ENCODE measurements at places on chromosomes 13 and 19. TPM values are rescaled to one million over a fixed set of nuclear protein-coding genes. Genes with fewer than 3 reads are reported as not detected.
A peak's percentile ranks its signal among the peaks of the same experiment; 100 is the strongest.

GRCh38 chr13:51003642-51004041, 94.1 kb downstream of the RNASEH2B start:
- H3K4me3 ChIP-seq: no peak overlapping the region
- H3K4me1 ChIP-seq: no peaks in the 10 kb centered on the region
- H3K27ac ChIP-seq: no peak overlapping the region
- no peak for DNase-seq
- H3K27me3 ChIP-seq: no peaks in the 10 kb centered on the region
- H3K36me3 ChIP-seq: no peaks in the 10 kb centered on the region

GRCh38 chr19:29843180-29844051, 31.6 kb downstream of the CCNE1 start:
- H3K4me3 ChIP-seq: peak overlapping the region; percentile 78
- DNase-seq: peak; percentile 67

PALM3 gene
- polyA plus RNA-seq: not detected

RFPL4A gene
- polyA plus RNA-seq: 0.19 TPM

PINLYP gene
- polyA plus RNA-seq: 1.4 TPM

GRCh38 chr13:77874406-77874805, 44.2 kb downstream of the EDNRB start:
- H3K36me3 ChIP-seq: no peaks in the 10 kb centered on the region
- no peak for DNase-seq
- no peaks in the 10 kb centered on the region for H3K4me1 ChIP-seq
- no peaks in the 10 kb centered on the region for H3K27me3 ChIP-seq
- no peak overlapping the region for H3K27ac ChIP-seq
- no peak overlapping the region for H3K4me3 ChIP-seq

GRCh38 chr19:39112338-39112890, 13.2 kb upstream of the PAK4 start:
- H3K27me3 ChIP-seq: peaks cover 36% of the 10 kb centered on the region
- no peaks in the 10 kb centered on the region for H3K4me1 ChIP-seq

DNA sequence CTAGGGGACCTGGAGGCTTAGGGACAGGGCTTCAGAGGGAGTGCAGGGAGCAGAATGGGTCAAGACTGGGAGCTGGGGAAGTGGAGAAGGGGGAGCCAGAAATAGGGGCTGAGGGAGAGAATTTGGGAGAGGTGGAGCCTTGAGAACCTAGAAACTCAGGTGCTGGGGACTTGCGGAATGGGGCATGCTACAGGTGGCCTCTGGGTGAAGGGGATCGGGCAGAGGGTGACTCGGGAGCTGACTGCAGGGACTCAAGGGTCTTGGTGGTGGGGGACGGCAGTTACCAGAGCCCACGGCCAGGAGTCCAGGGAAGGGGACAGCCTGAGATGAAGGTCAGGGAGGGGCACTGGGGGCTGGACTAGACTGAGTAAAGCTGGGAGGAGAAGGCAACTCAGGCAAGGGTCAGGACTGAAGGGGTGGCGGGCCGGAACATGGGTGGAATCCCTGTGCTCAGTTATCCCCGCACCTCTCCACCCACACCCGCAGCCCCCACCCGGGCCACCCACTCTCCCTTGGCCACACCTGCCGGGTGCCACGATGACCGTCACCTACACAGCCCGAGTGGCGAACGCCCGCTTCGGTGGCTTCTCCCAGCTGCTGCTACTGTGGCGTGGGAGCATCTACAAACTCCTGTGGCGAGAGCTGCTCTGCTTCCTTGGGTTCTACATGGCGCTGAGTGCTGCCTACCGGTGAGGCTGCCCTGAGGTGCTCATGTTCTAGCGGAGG, 628 bp downstream of the BEST2 start:
- no peak for DNase-seq
- H3K4me1 ChIP-seq: peaks cover 3% of the 10 kb centered on the region
- H3K36me3 ChIP-seq: peaks cover 9% of the 10 kb centered on the region
- no peak overlapping the region for H3K27ac ChIP-seq

DNA sequence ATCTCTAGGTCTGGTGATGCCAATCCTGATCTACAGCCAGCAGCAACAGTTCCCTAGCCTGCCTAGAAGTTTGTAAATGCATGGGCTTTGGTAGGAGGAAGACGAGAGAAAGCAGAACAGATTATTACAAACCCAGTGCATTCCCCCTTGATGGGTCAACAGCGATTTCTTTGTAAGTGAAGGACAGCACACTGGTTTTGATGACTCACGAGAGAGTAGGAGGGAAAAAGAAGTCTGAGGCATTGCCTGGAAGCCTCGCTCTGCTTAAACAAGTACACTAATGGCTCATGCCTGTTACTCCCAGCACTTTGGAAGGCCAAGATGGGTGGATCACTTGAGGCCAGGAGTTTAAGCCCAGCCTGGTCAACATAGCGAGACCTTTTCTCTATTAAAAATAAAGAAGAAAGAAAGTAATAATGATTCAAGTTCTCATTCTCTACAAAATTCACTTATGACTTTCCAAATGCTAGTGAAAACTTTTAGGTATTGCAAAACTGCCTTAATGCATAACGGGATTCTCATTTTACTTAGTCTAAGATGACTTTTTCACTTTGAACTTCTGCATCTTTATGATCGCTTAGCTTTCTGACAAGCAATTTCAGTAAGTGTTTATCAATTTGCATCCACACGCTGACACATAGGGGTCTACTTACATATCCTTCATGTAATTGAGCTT, 47.7 kb upstream of the USPL1 start:
- H3K27ac ChIP-seq: peak overlapping the region; percentile 16
- H3K27me3 ChIP-seq: no peaks in the 10 kb centered on the region
- DNase-seq: peak; percentile 73
- H3K36me3 ChIP-seq: no peaks in the 10 kb centered on the region
- H3K4me3 ChIP-seq: no peak overlapping the region

- DNase-seq: no peak
- H3K27ac ChIP-seq: no peak overlapping the region
- no peaks in the 10 kb centered on the region for H3K36me3 ChIP-seq
- no peaks in the 10 kb centered on the region for H3K27me3 ChIP-seq
- no peaks in the 10 kb centered on the region for H3K4me1 ChIP-seq
Measured at GRCh38 chr13:97724450-97724849, 229.0 kb upstream of the IPO5 start.

- no peaks in the 10 kb centered on the region for H3K36me3 ChIP-seq
- H3K27me3 ChIP-seq: no peaks in the 10 kb centered on the region
- no peak for DNase-seq
- no peak overlapping the region for H3K27ac ChIP-seq
Measured at GRCh38 chr19:34475975-34476594, 5.5 kb upstream of the WTIP start.

GRCh38 chr13:94233401-94233800, 246.1 kb downstream of the DCT start:
- no peak overlapping the region for H3K4me3 ChIP-seq
- H3K4me1 ChIP-seq: peaks cover 7% of the 10 kb centered on the region
- peak; percentile 69 for DNase-seq
- no peaks in the 10 kb centered on the region for H3K27me3 ChIP-seq
- H3K27ac ChIP-seq: no peak overlapping the region

ZNF433 gene
- polyA plus RNA-seq: 1.2 TPM

LACC1 gene
- polyA plus RNA-seq: 5.0 TPM

DNA sequence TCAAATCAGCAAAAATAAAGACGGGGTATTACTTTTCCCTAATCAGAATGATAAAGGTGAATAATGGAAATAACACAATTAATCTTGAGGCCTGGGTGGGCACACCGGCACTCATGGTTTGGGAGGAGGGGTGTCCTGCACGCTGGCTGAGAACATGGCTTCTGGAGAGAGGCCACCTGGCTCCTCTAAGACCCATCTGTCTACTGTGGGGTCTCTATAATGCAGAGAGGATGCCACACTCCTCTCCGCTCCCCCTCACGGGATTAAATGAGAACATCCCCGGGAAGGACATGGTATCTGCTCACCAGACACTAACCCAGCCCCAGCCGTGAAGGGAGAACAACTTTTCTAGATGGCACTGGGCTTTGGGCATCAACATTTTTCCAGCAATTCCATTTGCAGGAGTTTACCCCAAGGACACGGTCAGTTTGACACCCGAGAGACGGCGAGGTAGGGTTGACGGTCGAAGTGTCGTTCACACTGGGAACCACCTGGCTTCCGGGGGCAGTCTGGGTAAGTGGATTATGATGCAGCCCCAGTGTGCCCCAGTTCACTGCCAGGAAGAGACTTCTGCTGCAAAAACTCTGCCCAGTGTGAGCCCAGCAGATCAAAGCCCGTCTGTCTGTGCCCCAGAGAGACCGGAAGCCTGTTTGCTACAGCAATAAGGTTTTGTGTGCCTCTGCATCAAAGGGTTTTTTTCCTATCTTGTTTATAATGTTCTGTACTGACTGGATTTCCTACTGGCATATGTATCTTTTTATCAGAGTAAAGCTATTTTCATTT, 56.6 kb downstream of the CEBPG start:
- H3K4me1 ChIP-seq: peaks cover 11% of the 10 kb centered on the region
- H3K4me3 ChIP-seq: no peak overlapping the region
- DNase-seq: peak; percentile 46
- H3K36me3 ChIP-seq: no peaks in the 10 kb centered on the region
- no peaks in the 10 kb centered on the region for H3K27me3 ChIP-seq

GRCh38 chr13:44652962-44653660, 77.0 kb upstream of the TSC22D1 start:
- no peaks in the 10 kb centered on the region for H3K36me3 ChIP-seq
- H3K4me3 ChIP-seq: no peak overlapping the region
- H3K27ac ChIP-seq: no peak overlapping the region
- no peaks in the 10 kb centered on the region for H3K27me3 ChIP-seq
- H3K4me1 ChIP-seq: no peaks in the 10 kb centered on the region
- DNase-seq: no peak

ZNF805 gene
- under 0.01 TPM for polyA plus RNA-seq

DNA sequence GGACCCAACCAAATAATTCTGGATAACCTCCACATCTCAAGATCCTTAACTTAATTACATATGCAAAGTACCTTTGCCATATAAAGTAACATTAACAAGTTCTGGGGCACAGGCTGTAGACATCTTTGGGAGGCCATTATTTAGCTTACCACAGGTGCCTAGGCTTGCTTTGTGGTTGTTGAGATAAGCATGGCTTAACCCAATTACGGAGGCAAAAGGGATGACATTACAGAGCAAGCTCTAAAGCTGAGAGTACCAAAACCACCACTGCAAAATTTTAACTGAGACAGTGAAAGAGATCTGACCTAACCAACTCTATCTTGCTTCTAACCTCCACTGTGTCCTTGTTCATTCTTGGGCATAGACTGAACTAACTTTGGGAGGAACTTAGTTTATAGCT, 502.9 kb upstream of the ATXN8OS start:
- no peaks in the 10 kb centered on the region for H3K36me3 ChIP-seq
- H3K4me3 ChIP-seq: no peak overlapping the region

DNA sequence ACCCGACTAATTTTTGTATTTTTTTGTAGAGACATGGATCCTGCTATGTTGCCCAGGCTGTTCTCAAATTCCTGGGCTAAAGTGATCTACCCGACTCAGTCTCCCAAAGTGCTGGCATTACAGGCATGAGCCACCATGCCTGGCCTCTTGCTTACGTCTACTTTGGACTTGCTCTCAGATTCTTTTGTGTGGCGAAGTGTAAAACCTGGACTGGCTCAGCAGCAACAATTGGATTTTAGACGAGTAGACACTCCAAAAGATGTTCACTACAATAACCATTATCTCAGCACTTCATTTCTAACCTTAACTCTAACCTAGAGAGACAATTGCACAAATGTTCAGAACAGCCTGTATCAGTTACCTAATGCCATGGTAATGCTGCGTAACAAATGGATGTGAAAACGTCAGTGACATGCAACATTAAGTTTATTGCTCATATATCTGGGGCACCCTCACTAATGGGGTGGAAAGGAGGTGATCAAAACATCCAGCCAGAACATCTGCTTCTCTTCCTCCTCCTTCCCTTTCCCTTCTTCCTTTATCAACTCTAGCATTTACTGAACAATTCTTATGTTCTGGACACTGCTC, 124.9 kb upstream of the MRI1 start:
- no peak overlapping the region for H3K4me3 ChIP-seq
- no peaks in the 10 kb centered on the region for H3K4me1 ChIP-seq
- no peak for DNase-seq
- H3K27ac ChIP-seq: no peak overlapping the region

DNA sequence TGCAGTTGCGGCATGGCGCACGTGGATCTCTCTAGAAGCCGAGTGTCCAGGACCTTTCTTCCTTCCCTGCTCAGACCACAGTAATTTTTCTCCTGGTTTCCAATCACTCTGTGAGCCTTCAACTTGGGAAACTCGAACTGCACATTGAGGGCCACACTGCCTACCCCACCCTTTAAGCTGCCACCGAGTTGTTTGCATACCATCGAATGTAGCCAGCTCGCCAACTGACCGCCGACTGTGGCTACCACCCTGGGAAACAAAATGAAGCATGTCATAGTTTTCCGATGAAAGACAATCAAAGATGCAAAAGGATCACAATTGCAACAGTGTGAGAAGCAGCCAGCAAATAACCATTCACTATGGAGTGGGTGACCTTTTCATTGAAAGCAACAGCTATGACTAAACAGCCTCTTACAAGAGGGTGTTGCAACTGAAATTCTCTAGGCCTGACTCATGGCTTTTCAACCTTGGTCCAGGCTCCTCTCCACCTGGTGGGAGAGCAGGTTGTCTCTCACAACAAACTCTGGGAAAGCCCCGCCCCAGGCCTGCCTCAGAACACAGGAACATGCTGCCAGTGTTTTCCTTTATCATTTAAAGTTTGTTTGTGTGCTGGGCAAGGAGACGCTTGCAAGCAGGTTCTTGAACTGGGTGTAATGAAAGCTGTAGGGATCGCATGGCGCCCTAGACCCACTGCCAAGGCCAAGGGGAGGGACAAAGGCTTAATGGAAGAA, 141.7 kb upstream of the SERP2 start:
- H3K36me3 ChIP-seq: no peaks in the 10 kb centered on the region
- H3K27me3 ChIP-seq: no peaks in the 10 kb centered on the region

DNA sequence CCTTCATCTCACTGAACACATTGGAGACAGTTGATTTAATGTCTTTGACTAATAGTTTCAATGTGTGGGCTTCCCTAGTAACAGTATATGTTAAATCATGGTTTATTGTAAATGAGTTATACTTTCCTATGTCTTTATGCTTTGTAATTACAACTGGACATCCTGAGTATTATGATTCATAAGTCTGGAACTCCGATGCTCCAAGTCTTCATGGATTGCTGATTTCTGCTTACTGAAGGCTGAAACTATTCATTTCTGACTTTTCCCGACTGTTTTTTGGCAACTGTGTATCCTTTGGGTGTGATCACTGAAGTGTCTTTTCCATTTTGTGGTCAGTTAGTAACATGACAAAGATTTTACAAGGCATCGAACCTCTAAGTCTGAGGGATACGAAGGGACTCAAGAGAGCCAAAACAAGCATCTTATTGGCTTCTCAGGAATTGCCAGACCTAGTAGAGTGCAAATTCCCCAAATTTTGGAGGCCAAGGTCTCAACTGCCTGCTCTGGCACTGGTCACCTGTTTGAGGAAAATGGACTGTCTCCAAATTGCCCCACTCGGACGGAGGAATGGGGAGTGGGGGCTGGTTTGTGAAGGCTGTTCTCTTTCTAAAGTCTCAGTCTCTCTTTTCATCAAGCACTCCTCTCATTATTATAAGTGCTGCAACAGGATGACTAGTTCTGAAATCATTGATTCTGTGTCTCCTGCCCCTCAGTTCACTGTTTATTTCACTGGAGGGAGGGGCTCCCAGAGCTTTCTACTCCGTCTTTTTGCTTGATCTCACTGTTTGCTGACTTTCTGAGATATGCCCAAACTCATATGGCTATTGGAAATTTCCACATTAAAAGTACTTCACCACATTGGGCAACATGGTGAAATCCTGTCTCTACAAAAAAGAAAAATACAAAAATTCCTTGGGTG, 20.2 kb upstream of the CD70 start:
- H3K27me3 ChIP-seq: peaks cover 7% of the 10 kb centered on the region
- no peak overlapping the region for H3K27ac ChIP-seq
- no peak for DNase-seq
- H3K4me3 ChIP-seq: no peak overlapping the region
- H3K4me1 ChIP-seq: no peaks in the 10 kb centered on the region

NDUFS7 gene
- polyA plus RNA-seq: 262 TPM

All from sigmoid colon (tissue), 7 donors.